ENCODE measurements at places on chromosomes 3 and 15.

DNA sequence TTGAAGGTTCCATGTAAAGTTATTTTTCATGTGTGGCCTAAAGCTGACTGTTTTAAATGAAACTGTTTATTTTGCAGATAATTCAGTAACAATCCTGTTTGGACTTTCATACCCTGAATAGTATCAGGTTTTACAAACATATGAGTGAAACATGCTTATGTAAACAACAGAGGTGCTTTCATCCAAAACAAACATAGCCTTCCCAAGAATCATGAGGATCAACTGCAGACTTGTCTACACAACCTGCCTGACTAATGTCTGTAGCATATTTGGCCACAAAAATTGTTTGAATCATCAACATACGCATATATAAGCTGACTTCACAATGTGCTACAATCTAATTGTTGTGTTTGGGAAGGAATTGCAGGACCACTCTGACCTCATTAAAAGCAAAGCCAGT, 190.4 kb downstream of the DIPK2A start:
- no peak for DNase-seq

GRCh38 chr15:67771189-67771800, 54.0 kb upstream of the SKOR1 start:
- no peak for DNase-seq

DNA sequence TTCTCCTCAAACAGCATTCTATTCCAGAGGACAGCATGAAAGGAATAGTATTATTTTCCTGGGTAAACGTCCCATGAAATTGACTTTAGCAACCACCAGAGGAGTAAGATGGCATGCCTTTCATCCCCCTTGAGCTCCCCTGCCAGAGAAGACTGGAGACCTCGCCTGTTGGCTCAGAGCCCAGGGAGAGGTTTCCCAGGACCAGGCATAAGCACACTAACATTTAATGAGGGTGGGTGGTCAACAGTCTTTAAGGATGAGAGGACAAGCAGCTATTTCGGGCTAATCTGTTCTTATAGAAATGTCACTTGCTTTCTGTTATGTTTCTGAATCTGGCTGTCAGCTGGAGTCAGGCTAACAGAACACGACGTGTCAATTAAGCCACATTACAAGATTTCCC, 390.5 kb downstream of the GABRG3 start:
- DNase-seq: no peak

GRCh38 chr15:67080900-67081431, 15.6 kb downstream of the SMAD3 start:
- DNase-seq: peak; percentile 64

- DNase-seq: no peak
These were observed 86.0 kb upstream of the VGLL3 start for GRCh38 chr3:87076946-87077345.

DNA sequence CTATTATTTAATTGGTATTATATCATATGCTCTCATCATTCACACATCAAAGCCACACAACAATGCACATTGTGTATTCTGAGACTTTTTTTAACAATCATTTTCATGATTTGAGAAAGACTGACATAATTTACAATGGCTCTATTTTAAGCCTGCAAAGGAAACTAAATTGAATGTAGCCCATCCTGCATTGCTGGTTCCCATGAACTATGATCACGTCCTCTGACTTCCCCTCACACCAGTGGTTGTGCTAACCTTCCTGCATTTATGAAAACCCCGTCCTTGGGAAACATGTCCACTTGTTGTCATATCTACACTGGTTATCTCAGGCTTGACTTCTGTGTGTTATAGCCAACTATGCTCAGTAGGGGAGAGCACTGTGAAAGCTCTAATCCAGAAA, 546.2 kb downstream of the MECOM start:
- DNase-seq: no peak

GRCh38 chr15:52528564-52529340, at the start of gene MYO5A:
Gene MYO5A (minus strand): TSS chr15:52528880. CDS start chr15:52528806, 74 bp downstream.
- DNase-seq: peak; percentile 76

DNA sequence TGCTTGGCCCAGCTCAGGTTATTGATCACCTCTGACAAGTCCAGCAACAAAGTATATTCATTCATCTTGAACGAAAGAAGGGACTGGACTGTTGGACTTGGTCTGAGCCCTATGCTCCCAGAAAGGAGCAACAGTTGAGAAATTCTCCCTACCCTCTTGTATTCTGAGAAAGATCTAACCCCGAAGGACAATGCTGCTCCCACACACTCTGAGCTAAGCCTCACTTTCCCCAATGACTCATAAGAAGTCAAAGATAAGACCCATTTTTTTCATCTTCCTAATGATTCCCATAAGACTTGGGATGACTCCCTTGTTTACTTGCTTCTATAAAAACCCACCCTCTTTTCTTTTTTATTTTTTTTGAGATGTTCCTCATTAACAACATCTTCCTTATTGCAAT, 549.4 kb upstream of the MDFIC2 start:
- DNase-seq: no peak

GRCh38 chr3:194166682-194167479, 30.9 kb downstream of the HES1 start:
- DNase-seq: peak; percentile 47

DNA sequence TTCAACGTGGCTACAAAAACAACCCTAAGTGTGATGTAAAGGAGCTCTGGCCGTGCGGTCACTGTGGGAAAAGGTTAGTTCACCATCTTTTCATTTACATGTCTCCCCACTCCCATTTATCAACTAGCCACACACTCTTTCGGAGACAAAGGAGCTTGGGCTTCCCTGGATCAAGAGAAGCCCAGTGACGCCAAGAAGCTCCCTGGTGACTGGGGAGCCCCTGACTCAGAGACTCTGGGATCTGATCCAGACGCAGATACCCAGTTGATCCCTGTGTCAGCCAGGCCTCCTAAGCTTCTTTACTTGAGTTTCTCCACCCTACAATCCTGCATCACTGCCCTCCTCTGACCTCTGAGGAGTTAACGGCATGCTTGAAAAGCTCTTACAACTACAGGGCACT, 43.9 kb downstream of the HEG1 start:
- no peak for DNase-seq

DNA sequence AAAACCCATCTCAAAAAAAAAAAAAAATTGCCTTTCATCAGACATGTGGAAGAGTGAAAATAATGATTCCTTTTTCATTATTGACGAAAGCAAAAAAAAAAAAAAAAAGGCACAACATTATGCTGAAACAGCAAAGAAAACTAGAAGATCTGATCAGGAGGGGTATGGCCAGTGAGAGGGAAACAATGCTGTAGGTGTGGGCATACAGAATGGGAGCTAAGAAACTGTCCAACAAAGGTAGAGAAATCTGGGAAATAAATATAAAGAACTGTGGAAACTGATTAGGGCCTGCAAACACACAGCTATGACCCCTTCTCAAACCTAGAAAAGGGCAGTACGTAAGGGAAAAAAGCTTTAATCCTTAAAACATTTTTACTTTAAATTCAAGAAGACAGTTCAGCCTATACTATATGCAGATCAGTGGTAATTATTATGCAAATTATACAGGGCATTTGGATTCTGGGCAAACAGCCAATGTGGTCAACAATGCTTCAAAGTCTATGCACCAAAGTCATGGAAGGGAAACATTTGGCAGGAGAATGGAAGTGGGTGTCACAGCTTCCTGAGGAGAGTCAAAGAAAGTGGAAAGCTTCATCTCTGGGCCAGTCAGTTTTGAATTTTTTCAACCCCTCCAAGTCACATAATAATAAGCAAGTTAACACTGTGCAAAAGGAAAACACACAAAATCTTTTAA, 68.3 kb upstream of the SLC12A8 start:
- no peak for DNase-seq

GRCh38 chr3:41037651-41038334, 161.5 kb upstream of the CTNNB1 start:
- DNase-seq: no peak

DNA sequence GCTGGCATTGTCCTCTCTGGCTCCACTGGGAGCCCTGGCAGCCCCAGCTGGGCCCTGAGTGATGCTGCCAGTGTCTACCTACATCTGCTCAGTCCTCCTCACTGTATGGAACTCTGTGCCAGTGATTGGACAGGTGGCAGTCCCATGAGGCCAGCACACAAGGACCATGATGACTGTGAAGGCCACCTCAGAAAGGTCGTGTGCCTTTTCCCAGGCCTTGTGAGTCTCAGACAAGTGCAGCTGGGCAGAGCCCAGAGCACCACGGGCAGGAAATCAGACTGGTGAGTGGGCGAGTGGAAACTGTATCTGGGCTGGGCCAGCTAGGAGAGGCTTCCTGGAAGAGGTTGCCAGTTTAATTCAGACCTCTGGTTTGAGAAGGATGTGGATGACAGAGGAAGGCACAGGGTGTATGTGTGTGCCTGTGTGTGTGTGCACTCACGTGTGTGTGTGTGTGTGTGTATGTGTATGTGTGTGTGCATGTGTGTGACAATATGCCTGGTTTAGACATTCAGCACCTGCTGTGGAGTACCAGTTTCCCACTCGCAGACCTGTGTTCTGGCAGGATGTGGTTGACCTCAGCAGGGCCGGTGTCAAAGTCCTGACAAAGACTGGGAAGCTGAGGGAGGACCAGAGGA, 7.0 kb downstream of the MAPKAPK3 start:
- DNase-seq: no peak

- DNase-seq: no peak
These were observed 6.3 kb downstream of the FRMD5 start for GRCh38 chr15:44188795-44189194.

DNA sequence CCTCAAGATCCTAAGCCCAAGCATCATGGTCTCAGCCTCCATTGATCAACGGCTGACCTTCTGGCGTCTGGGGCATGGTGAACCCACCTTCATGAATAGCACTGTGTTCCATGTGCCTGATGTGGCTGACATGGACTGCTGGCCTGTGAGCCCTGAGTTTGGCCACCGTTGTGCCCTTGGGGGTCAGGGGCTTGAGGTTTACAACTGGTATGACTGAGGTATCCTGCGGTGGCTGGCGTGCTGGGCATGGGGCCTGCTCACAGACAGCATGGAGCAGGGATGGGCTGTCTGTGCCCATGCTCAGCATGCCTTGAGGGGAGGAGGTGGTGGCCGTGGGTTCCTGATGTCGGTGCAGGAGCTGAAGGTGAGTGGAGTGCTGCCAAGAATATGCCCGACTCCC, 3.3 kb downstream of the DALRD3 start:
- no peak for DNase-seq

- no peak for DNase-seq
These were observed 6.4 kb downstream of the POC1A start for GRCh38 chr3:52147804-52148203.

- DNase-seq: no peak
These were observed 82.0 kb downstream of the MRPL46 start for GRCh38 chr15:88385078-88385700.

GRCh38 chr3:176595307-176595706, 602.0 kb downstream of the TBL1XR1 start:
- no peak for DNase-seq

DNA sequence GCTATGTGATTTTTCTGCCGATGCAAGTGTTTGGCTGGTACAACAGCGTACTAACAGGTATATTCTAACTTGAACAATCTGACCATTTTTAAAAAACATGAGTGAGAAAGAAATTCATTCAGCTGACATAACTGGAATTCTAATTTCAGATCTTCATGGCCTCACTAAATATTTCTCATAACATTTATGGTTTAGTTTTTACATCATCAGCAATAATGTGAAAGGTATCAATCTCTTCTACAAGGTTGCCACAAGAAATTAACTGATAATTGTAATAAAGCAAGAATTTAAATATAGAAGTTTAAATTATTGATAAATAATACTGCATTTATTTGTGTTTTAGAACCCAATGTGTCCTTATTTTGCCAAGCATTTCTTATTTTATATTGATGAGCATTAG, 5.2 kb upstream of the C3orf80 start:
- no peak for DNase-seq

- DNase-seq: no peak
These were observed 36.5 kb downstream of the RPN1 start for GRCh38 chr3:128614076-128614475.

- no peak for DNase-seq
These were observed 44.0 kb upstream of the ETV5 start for GRCh38 chr3:186152889-186153292.

- peak; percentile 90 for DNase-seq
These were observed 165.6 kb downstream of the NSMCE3 start for GRCh38 chr15:29103824-29104565.

- DNase-seq: no peak
These were observed 43.9 kb downstream of the SRGAP3 start for GRCh38 chr3:9205345-9206143.

DNA sequence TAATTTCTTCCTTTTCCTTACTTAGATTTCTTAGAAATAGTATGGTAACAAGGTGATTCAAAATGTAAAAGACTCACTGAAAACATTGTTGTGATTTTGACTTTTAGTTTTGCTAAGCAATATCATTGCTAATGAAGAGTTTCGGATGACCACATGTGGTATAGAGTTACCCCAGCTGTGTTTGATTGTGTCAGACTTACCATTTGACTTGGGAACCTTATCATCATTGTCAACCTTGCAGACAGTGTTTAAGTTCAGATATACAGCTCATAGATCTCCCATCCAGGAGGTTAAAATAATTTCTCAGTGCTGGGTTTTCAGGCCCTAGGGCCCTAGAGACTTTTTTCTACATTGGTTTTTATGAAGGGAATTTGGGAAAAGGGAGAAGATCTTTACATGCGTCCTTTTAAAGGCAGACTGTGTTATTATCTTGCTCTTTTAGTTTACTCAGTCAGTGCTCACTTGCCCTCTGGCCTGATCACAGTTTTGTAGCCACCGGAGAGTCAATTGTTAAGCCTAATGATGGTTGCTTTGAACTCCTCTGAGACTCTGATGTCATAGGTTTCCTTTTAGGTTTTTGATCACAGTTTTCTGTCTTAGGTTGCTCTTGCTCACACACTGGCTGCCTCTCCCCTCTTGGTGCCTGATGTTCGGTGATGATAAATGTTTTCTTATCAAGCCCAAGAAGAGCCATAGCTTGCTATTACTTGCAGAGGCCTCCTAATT, 133.5 kb upstream of the ZPLD1 start:
- no peak for DNase-seq

DNA sequence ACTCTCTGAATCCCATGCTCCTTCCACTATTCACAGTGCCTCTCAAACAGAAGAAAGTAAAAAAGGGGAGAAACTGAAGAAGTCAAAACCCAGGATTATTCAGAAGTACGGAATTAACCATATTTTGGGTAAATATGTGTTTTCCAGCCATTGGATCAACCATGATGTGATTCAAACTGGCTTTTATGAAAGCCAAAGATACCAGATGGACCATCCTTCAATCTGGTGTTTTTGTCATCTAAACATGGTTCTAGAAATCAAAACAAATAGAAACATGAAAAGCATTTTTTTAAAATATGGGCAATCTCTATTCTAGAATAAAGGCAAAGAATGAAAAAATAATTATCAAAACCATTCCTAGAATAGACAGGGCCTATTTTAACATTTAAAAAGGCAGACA, 172.7 kb downstream of the RORA start:
- no peak for DNase-seq

DNA sequence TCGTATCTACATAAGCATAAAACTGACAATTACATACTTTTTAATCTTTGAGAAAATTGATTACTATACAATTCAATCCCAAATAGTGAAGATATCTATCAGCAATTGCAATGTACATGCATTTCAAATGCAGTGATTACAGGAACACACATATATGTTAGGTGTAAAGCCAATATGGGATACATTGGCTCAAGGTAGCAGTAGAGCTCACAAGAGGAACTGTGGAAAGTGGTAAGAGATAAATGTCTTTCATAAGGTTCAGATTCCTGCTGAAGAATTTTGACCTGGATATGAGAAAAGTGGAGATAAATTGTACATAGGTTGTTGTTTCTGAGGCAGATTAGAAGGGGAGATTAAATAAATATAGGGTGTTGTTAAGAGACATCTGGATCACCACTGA, 1280.5 kb downstream of the OTOL1 start:
- DNase-seq: no peak

All from right hindlimb (tissue), 1 donor.